HAP-1 (cell line): ENCODE measurements at places on chromosomes 4 and X.

DNA sequence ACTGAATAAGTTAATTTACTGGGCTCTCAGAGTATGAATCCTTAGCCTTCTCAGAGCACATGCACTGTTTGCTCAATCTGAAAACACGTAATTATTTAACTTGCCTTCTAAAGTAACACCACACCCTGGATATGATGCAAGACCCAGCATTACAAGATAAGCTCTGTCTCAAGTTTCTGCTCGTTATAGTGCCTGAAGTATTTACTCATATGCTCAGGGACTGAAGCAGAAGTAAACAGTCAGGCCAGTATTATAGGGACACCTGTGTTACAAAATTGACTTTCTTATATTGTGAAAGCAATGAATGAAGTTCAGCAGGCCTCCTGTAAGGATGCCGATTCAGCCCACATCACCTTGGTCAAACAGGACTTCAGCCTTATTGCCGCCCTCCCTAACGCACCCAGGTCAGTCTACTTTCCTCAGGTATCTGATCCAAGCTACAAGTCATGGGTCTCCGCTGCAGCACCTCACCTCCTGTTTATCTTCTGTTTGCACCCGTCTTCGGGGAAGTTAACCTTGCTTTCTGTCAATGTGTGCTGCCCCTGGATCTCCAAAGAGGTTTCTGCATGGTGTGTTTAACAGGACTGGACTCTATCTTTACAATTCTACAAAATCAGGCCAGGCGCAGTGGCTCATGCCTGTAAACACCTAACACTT, 42.8 kb upstream of the KLF3 start:
- no peak for DNase-seq

DNA sequence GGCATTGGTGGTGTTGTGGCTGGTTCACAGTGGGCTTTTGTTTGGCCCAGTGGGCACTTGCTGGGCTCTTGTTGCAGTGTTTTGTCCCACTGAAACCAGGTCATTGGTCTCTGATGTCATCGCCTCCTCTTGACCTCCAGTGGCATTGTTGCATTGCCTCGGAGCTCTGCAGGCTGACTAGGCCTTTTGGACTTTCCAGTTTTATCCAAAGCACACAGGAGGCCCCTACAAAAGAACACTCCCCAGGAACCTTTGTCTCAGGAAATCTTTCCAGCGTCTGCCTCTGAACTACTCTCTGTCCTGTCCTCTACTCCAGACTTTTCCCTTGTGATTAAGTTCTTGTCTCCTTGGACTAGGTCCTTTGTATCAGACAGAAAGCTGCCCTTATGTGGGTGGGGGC, 54.8 kb downstream of the COQ2 start:
- DNase-seq = no peak

DNA sequence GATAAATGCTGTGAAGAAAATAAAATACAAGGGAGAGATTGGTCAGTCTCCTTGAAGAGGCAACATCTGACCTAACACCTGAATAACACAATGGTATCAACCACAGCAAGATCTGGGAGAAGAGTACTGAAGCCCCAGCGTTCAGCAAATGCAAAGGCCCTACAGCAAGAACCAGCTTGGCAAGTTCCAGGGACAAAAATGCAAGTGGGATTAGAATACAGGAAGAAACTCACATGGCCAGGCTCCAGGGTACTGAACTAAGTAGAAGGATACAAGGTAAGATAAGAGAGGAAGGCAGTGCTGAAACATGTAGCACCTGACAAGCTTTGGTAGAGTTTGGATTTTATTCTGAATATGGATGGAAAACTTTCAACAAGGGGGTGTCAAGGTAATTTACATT, 3.6 kb downstream of the SMIM14 start:
- no peak for DNase-seq

- DNase-seq = no peak
These were observed 15.5 kb downstream of the NUDT6 start for GRCh38 chr4:122906859-122907305.

GRCh38 chr4:168308912-168309311, 9.6 kb downstream of the DDX60 start:
- no peak for DNase-seq

DNA sequence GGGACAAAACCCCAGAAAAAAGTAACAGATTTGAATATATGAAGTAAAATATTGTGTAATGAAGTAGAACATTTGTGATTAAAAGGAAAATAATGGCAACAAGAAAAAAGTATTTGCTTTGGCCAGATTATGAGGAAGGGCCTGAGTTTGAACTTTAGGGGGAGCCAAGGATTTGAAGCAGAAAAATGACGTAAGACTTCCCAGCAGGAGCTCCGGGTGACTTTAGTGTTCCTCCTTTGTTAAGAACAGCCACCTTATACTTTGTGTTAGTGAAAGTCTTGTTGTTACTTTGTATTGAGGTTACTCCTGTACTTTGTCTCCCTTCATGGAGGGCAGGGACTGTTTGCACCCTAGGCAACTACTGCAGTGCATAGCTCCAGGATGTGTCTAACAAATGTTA, 41.1 kb downstream of the DCUN1D4 start:
- no peak for DNase-seq

DNA sequence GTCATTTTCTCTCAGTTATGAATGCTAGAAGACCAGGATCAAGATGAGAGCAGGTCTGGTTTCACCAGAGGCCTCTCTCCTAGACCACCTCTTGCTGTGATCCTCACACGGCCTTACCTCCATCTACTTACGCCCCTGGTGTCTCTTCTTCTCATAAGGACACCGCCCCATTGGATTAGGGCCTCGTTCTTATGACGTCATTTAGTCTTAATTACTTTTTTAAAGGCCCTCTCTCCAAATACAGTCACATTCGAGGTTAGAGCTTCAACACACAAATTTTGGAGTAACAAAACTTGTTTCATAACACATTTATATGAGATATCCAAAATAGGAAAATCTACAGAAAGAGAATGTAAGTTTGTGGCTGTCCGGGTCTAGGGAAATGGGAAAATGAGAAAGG, 391.0 kb upstream of the PITX2 start:
- DNase-seq = no peak

- no peak for DNase-seq
These were observed 32.8 kb upstream of the LSM6 start for GRCh38 chr4:146142768-146143167.

- no peak for DNase-seq
These were observed 172.8 kb downstream of the SMIM20 start for GRCh38 chr4:26086621-26087441.

- DNase-seq = no peak
These were observed 54.9 kb downstream of the F8 start for GRCh38 chrX:154967603-154968002.

DNA sequence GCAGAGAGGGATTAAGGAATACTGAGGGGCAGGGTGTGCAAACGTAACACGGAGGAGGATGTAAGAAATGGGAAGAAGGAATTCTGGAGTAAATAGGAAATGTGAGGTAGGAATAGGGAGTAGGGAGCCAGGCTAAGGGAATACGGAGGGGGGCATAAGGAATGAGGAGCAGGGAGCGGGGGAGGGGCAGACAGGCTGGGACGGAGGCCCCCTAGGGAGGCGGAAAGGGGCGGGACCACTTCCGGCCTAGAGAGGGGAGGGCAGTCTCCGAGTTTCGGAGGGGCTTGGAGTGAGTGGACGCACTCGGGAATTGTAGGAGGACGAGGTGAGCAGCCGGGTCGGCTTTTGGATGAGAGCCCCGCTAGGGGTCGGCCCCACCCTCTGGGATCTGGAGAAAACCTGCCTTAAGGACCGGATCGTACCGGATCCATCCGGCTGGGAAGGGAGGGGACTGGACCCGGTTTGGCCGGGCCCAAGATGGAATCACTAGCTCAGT, 612 bp downstream of the MAGED2 start:
- DNase-seq = peak; percentile 93

GRCh38 chrX:9494771-9495170, 29.9 kb downstream of the TBL1X start:
- DNase-seq = no peak

GRCh38 chr4:171461191-171461590, 352.0 kb upstream of the GALNTL6 start:
- DNase-seq = no peak

GRCh38 chrX:49096419-49096818, 16.7 kb upstream of the WDR45 start:
- DNase-seq = no peak

GRCh38 chr4:137678796-137679195, 146.5 kb upstream of the PCDH18 start:
- DNase-seq = no peak

DNA sequence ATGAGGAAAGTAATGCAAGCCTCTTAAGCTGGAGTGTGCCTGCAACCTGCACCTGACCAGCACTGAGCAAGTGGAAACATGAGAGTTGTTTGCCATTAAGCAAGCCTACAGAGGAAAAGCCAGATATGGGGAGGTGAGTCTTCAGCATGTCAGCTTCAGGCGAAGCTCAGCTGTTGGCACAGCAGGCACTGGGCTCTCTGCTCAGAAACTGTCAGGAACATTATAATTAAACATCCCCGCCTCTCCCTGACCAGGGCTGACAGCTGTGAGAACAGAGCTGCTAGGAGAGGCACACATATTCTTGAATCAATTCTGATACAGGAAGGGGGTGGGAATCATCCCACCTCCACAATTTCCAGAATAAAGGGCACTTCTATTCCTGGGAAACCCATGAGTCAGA, 19.0 kb upstream of the DCX start:
- DNase-seq = no peak

- DNase-seq = no peak
These were observed 41.3 kb upstream of the ZCCHC13 start for GRCh38 chrX:74262452-74263209.

DNA sequence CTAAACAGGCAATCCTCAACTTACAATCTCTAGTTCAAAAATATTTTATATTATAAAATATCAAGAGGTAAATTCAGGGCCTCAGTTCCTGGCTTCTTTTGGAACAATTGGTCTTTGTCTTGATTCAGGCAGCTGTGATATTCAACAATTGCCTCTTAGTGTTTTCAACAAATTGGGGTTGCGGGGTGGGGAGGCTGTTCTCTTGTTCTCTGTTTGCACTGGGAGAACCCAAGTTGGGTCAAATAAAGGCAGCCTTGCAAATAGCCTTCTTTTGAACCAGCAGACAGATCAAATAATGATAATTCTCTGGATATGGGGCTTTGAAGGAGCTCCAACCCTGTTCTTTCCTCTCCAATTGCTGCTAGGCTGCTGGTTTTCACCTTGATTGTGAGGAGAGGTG, 142.5 kb downstream of the COL4A5 start:
- DNase-seq = no peak

GRCh38 chr4:13705521-13706041, 78.1 kb upstream of the BOD1L1 start:
- no peak for DNase-seq

DNA sequence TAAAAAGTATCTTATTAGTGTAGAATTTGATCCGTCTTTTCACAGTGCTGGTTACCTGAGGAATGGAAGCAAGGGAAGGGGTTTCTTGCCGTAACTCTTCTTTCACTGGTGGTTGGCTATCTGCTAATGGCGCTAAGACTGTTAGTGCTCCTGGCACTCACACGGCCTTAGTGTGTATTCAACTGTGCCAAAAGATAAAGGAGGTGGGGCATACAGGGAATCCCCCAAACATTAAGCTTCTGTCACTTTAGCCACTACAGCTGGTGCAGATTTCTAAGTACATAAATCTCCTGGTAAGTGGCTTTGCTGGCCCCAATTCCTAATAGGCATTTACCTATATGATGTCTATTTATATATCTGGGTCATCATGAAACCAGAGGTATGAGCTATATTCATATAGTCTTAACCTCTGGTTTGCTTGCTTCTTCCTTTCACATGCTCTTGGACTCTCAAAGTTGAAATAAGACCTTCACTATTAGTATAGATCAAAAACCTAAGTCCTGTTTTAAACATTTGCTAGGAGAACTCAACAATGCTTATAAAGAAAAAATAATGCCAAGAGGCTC, 95.1 kb downstream of the TSPAN7 start:
- no peak for DNase-seq

GRCh38 chr4:76723373-76723772, 174.6 kb downstream of the SOWAHB start:
- DNase-seq = no peak

DNA sequence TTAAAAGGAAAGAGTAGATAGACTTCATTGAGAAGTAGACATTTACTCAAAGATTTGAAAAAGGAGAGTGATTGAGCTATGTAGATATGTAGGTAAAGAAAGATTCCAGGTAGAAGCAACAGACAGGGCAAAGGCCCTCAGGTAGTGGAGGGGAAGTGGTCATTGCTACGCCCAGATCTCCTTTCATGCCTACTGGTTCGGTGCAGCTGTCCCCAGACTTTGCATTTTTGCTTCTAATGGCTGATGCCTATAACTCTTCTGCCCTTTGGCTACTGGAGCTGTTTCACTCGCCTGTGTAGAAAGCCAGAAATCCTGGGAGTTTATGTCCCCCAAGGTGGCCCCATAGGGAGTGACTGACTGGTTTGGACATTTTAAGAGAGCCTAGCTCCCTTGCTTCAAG, 16.9 kb upstream of the ARMCX2 start:
- DNase-seq = no peak

GRCh38 chr4:47838445-47838844, 578 bp upstream of the CORIN start:
- DNase-seq = no peak

GRCh38 chr4:127327491-127327890, 305.3 kb upstream of the INTU start:
- peak; percentile 13 for DNase-seq

GRCh38 chr4:88841635-88842034, 144.0 kb upstream of the NAP1L5 start:
- DNase-seq = no peak
